ENCODE measurements at places on chromosomes 3 and 15. TPM values are rescaled to one million over a fixed set of nuclear protein-coding genes. Genes with fewer than 3 reads are reported as not detected.

GRCh38 chr3:133713347-133713746 lies 32.8 kb upstream of the TF start:
- H3K36me3 ChIP-seq, result no peaks in the 10 kb centered on the region
- no peak overlapping the region for H3K27ac ChIP-seq
- H3K27me3 ChIP-seq, result peaks cover 30% of the 10 kb centered on the region
- no peaks in the 10 kb centered on the region for H3K4me1 ChIP-seq

GRCh38 chr3:196323016-196323415 lies 5.0 kb upstream of the DYNLT2B start:
- DNase-seq, result no peak
- no peak overlapping the region for H3K4me3 ChIP-seq
- H3K36me3 ChIP-seq, result peaks cover 17% of the 10 kb centered on the region

Gene TRIM42
- not detected for total RNA-seq

Gene ASB14
- total RNA-seq, result not detected

Gene XCR1
- total RNA-seq, result not detected

Data from MCF 10A (cell line).